Activated CD8-positive, alpha-beta T cell treated with anti-CD3 and anti-CD28 coated beads for 36 hours (primary cell): ENCODE measurements at places on chromosomes 2 and 18. TPM values are rescaled to one million over a fixed set of nuclear protein-coding genes. Genes with fewer than 3 reads are reported as not detected.
A peak's percentile ranks its signal among the peaks of the same experiment; 100 is the strongest.

GRCh38 chr2:27973592-27973991 is 83.1 kb downstream of the BABAM2 start:
- no peak overlapping the region for H3K4me3 ChIP-seq
- DNase-seq = no peak
- H3K4me1 ChIP-seq = peaks cover 47% of the 10 kb centered on the region
- no peaks in the 10 kb centered on the region for H3K27me3 ChIP-seq
- peaks cover 26% of the 10 kb centered on the region for H3K36me3 ChIP-seq

GRCh38 chr2:115162494-115163293 is 720.3 kb downstream of the DPP10 start:
- DNase-seq = no peak
- no peak overlapping the region for H3K27ac ChIP-seq
- no peak overlapping the region for H3K4me3 ChIP-seq
- H3K4me1 ChIP-seq = peaks cover 5% of the 10 kb centered on the region
- H3K27me3 ChIP-seq = peaks cover 26% of the 10 kb centered on the region
- H3K36me3 ChIP-seq = peaks cover 2% of the 10 kb centered on the region

- H3K27me3 ChIP-seq = peaks cover 75% of the 10 kb centered on the region
- H3K36me3 ChIP-seq = no peaks in the 10 kb centered on the region
- no peak for DNase-seq
- peaks cover 8% of the 10 kb centered on the region for H3K4me1 ChIP-seq
Observed at GRCh38 chr2:44801841-44802776, 139.4 kb upstream of the SIX3 start.

- H3K4me3 ChIP-seq = no peak overlapping the region
- no peak overlapping the region for H3K27ac ChIP-seq
- peaks cover 4% of the 10 kb centered on the region for H3K27me3 ChIP-seq
- no peak for DNase-seq
Observed at GRCh38 chr18:36335476-36336279, 38.2 kb downstream of the FHOD3 start.

- H3K4me1 ChIP-seq = peaks cover 17% of the 10 kb centered on the region
- H3K4me3 ChIP-seq = no peak overlapping the region
- H3K27ac ChIP-seq = peak overlapping the region; percentile 53
- no peaks in the 10 kb centered on the region for H3K27me3 ChIP-seq
- peak; percentile 85 for DNase-seq
Observed at GRCh38 chr2:48114256-48114655, 208.0 kb upstream of the FBXO11 start.

DNA sequence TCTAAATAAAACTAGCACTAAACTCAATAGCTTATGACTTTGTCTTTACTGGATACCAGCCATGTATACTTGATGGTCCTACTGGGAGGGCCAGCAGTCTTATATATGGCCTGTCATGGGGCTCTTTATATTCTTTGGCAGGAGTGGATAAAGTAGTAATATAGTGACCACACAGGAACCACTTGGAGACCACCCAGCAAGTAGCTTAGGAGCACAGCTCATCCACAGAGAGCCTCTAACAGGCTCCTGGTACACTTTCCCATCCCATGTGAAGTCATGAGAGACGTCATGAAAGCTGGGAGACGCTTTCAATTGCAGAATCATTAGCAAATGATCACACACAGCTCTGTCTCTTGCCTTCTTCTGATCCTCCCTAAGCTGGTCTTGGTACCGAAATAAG is 360.9 kb upstream of the ACVR2A start:
- H3K4me1 ChIP-seq = no peaks in the 10 kb centered on the region
- H3K36me3 ChIP-seq = no peaks in the 10 kb centered on the region
- no peaks in the 10 kb centered on the region for H3K27me3 ChIP-seq

DNA sequence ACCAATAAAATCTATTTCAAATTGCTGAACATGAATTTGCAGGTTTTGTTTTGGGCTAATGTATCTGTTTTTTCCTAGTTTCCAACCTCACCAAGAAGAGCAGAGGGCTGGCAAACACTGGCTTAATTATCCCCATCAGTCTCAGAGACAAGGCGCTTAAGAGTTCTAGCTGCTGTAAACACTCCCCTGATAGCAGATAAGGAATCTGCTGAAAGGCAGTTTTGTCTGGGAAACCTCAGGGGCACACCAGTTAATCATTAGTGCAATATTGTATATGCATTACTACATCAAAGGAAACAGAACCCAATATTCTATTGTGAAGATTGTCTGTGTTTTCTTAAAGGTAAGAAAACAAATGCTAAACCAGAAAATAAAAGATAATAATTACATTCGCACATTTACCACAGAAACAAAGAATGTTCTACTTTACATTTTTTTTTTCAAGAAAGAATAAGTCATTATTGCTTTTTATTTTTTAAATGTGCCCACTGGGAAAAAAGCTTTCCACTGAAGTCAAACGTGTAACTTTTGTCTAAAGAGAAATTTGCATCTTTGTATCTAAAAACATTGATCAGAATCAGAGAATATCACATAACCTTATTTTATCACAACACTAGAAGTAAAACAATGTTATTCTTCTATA is 179.1 kb downstream of the ERBB4 start:
- H3K4me1 ChIP-seq = no peaks in the 10 kb centered on the region
- DNase-seq = no peak
- H3K36me3 ChIP-seq = no peaks in the 10 kb centered on the region

GRCh38 chr2:28338046-28338817 is 54.4 kb upstream of the FOSL2 start:
- H3K4me3 ChIP-seq = no peak overlapping the region
- DNase-seq = no peak
- no peaks in the 10 kb centered on the region for H3K4me1 ChIP-seq
- H3K36me3 ChIP-seq = no peaks in the 10 kb centered on the region

DNA sequence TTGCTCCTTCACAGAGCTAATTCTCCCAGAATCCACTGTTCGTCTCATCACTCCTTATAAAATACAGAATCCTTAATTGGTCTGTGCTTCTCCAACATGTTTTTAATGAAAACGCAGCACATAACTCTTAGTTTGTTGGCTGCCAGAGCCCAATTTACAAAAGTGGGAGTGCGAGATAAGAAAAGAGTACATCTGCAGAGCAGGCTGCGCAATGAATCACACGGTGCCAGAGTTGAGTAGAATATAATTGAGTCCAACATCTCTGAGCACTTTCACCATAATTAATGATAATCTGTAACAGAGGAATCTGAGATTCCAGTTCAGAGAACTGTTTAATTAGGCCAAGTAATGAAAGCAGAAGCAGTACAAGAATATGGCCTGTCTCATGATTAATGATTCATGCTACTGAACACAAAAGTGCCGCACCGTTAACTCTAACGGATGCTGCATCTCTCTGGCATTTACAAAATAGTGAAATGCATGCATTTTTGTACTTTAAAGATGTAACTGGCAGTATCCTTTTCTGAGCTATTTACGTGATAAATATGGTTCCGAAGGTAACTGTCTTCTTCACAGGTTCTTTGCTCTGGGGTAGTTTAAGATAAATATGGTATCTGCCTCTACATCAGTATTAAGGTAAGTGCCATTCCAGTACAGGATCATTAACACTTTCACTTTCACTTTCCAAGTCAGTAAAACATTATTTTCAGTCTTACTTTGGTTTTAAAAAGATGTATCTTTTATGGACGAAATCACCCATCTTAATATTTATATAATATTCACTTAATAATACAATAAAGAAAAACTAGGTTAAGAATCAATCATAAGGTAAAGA is 785.6 kb downstream of the NR4A2 start:
- no peak overlapping the region for H3K27ac ChIP-seq
- H3K4me3 ChIP-seq = no peak overlapping the region
- no peaks in the 10 kb centered on the region for H3K4me1 ChIP-seq
- DNase-seq = no peak
- no peaks in the 10 kb centered on the region for H3K27me3 ChIP-seq

- H3K4me1 ChIP-seq = no peaks in the 10 kb centered on the region
- no peaks in the 10 kb centered on the region for H3K27me3 ChIP-seq
- H3K27ac ChIP-seq = no peak overlapping the region
- H3K4me3 ChIP-seq = no peak overlapping the region
- H3K36me3 ChIP-seq = peaks cover 60% of the 10 kb centered on the region
Observed at GRCh38 chr2:237101118-237101979, 15.7 kb downstream of the COPS8 start.

DNA sequence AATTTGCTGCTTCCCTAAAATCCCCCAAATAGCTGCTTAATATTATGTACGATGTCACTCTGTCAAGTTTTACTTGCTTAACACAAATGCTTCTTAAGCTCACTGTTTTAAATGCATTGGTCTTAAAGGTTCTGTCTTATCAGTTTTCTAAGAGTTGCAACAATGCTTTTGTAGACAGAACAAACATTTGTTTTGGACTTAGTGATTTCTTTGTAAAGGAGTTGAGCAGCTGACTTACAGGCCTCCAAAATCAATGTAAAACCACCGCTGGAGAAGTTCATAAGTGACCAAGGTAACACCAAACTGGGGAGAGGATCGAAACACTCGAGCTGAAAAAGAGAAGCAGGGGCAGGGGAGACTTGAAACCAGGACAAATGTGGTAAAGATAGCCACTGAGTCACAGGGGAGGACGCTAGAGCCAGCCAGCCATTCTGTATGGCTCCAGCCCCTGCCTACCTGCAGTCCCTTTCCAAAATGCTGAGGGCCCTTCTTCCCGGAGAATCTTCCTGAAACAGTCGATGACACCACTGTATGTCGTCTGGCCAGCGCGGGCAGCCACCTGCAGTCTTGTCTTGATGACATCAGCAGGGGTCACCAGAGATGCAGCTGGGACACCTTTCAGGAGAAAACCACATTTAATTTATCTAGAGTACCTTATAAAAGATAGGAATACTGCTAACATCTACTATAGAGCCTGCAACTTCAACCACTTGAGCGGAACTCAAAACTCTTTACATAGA is 100.2 kb downstream of the DYNC1I2 start:
- peaks cover 53% of the 10 kb centered on the region for H3K36me3 ChIP-seq
- no peaks in the 10 kb centered on the region for H3K4me1 ChIP-seq
- H3K4me3 ChIP-seq = no peak overlapping the region
- DNase-seq = no peak
- no peak overlapping the region for H3K27ac ChIP-seq

The CDH19 gene
- total RNA-seq = not detected

The COL4A3 gene
- total RNA-seq = not detected

The GPR39 gene
- total RNA-seq = not detected

The SH3YL1 gene
- total RNA-seq = 19.9 TPM

The ANTXR1 gene
- 0.05 TPM for total RNA-seq

The CDH2 gene
- total RNA-seq = 0.18 TPM

The UPP2 gene
- not detected for total RNA-seq

The OR6B2 gene
- not detected for total RNA-seq

The CGREF1 gene
- total RNA-seq = 3.7 TPM

The BOK gene
- total RNA-seq = 0.16 TPM
